ENCODE measurements at places on chromosomes 4 and X.

DNA sequence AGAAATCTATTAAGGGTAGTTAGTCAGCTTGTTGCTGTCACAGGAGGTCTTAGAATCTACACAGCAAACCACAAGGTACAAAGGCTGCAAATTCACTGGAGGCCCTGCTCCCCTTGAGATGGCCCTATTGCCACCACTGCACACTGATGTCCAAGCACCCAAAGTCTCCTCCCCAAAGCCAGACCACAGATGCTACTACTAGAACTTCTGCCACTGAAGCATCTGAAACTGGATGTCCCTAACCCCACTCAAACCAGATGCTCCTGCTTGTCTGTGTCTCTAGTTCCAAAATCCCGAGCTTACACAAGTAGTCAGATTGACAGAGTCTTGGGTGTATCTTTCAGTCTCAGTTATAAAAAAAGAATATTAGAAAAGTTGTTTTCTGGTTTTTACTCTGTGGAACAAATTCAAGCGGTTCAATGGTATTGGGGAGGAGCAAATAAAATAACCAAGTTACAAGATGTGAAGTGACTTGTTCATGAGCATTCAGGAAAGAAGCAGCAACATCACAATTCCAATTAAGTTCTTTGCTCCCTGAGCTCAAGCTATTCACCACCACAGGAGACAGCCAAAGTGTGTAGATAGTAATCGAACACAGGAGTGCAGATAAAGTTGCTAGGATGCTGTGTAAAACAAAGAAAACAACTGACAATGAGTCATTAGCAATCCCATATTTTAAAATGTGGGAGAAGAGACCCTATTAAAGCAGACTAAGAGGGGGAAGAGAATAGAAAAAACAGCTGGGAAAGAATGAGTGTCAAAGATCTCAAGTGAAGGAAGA, 352.3 kb downstream of the PDGFC start:
- DNase-seq, result no peak

DNA sequence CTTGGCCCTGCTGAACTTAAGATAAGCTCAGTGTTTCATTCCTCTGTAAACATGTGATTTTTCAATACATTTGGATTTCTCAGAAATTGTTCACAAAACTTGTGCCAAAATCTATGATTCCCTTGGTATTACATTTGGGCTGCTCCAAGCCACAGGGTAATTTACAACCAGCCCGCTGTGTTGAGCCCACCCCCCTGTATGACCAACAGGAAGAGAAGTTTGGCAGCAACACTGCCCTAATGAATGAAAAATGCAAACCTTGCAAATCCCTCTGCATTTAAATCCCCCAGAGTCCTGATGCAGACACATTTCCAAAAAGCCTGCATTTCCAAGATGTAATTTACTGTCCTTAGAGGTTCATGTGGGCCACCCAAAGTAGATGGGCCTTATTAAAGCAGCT, 34.1 kb upstream of the GAB1 start:
- no peak for DNase-seq

- no peak for DNase-seq
Observed at GRCh38 chr4:8238515-8239053, 31.0 kb upstream of the HTRA3 start.

DNA sequence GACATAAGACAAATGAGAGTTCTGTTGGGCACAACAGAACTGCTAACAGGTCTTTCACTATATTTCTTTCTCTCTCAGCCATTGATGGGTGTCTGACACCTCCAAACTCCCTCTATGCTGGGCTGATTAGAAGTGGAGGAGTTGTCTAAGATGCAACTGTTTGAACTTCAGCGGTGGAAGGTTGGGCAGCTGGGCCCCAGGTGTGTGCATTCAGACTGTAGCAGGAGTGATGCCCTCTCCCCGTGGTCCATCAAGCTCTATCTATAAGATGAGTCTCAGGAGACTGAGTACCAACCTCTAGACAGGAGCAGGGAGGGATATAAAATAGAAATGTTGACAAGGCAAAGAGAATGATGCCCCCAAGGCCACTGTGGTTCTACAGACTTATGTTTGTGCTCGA, 28.2 kb upstream of the CHRNA9 start:
- DNase-seq, result no peak

DNA sequence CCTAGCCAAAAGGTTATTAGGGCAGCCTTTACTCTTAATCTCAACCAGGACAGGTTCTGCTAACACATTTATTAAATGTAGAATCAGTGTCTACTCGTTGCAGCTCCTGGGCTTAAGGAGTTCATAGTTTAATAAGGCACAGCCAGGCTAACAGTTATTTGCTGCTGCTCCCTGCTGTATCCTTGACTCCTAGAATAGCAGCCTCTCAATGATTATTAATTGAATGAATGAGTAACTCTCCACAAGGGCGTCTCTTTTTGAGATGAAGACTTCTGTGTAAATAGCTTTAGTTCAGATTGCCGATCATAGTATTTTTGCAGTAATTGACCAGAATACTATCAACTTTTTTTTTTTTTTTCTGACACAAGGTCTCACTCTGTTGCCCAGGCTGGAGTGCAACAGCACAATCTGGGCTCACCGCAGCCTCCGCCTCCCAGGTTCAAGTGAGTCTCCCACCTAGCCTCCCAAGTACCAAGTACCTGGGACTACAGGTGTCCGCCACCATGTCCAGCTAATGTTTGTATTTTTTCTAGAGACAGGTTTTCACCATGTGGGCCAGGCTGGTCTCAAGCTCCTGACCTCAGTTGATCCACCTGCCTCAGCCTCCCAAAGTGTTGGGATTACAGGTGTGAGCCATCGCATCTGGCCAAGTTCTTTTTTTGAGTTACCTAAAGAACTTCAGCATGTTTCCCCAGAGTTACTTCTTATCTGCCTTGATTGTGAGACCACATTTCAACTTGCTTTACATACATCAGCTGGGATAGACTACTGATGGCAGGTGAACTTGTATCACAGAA, 2.9 kb downstream of the UGDH start:
- no peak for DNase-seq

DNA sequence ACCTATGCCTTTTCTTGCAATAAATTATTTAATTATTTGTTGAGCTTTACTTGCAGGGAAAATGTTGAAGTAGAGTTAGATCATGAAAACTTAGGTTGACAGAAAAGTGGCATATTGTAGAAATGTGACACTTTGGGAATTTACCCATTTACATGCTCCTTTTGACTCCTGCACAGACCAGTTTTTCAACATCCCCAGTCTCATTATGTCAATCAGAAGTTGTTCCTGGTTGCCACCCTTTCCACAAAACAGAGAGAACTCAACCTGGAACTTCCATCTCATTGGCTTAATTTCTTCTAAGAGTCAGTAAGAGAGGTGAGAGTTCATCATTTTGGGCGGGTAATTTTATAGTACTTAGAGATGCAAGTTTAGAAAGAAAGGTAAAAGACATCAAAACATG, 284.6 kb upstream of the ANKRD50 start:
- no peak for DNase-seq

DNA sequence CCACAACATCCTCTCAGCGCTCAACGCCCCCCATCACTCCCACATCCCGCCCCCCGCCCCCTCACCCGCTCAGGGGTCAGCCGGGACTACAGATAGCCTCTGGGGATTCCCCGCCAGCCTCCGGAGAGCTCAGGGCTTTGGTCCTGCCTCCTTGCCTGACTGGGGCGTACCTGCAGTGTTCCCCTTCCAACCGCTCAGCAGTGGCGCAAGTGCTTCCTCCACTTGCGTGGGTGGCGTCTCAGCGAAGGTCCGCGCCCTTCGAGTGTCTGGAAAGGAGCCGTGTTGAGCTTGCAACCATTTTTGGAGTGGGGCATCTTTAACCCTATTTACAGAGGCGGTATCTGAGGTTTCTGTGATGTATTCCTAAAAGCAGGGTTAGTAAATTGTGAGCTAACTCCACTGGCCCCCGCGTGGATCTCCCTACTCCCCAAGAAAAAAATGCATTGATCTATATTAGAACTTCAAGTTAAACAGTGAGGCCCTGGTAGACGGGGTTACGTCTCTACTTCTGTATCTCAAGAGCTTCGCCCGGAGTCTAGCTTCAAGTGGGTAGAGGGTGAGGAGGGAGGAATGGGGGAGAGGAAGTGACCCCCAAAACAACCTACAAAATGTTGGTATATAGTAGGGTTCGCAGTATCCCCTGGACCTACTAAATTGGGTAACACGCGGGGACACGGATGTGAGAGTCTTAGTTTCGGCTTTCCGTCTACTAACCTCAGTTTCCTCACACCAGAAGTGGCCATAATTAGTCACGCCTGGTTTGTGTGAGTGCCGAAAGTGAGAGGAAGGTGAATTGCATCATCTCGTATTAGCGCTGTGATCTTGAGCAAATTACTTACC, 16.1 kb downstream of the NKX3-2 start:
- DNase-seq, result no peak

DNA sequence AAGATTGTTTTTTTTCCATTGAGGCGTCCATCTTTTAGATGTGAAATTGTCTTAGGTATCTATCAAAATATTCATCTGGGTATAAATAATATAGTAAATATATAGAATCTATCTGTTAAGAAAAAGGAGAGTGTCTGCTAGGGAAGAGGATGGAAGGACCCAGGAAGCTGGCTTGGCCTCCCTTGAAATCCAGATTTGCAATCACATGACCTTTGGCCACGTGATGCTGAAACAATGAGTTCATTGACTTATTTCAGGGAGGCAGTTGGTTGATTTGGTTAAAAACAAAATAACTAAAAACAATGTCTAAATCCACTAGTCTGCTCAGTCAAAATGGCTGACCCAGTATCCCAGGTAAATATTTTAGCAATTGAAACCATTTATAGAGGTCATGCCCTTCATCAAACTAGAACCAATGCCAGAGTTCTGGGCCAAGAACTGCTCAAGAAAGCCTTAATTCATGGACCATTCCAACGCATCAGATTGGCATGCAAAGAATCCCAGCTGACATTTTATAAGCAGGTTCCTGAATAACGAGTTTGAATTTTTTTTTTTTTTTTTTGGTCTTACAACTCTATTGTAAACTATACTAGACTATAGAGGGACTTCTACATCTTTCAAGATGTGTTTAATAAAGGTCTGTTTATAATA, 172.7 kb downstream of the MID1 start:
- no peak for DNase-seq

DNA sequence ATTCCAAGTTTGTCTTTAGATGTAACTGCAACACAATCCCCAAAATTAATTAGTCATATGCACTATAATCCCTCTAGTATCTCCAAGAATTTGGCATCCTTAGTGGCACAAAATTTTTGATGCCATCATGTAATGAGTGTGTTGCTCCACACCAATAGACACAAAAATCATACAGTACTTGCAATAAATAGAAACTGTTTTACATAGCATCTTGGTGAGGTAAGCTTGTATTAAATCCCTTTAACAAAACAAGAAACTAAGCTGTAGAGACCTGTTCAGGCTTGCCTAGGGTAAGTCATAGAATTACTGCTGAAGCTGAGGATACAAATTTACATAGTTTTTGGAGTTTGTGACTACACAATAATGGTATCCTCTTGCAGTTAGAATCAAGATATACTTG, 64.5 kb upstream of the PRSS12 start:
- no peak for DNase-seq

- DNase-seq, result no peak
Observed at GRCh38 chrX:15564981-15565579, 35.7 kb downstream of the ACE2 start.

GRCh38 chr4:125515016-125515415, 200.3 kb downstream of the FAT4 start:
- no peak for DNase-seq

DNA sequence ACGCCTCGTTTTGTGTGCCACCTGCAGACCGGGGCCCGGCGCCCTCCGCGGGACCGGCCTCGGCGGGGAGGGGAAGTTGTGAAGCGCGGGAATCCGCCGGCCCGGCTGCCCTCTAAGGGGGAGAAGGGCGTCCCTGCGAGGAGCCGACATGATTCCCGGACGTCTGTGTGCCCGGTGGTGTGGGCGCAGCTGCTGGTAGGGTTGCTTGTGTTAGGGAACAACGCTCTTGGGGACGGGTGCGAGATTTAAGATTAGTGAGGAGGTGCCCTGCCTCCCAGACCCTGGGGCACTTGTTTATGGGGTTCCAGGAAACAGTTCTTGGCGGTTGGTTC, 627 bp downstream of the CDKN2AIP start:
- no peak for DNase-seq

DNA sequence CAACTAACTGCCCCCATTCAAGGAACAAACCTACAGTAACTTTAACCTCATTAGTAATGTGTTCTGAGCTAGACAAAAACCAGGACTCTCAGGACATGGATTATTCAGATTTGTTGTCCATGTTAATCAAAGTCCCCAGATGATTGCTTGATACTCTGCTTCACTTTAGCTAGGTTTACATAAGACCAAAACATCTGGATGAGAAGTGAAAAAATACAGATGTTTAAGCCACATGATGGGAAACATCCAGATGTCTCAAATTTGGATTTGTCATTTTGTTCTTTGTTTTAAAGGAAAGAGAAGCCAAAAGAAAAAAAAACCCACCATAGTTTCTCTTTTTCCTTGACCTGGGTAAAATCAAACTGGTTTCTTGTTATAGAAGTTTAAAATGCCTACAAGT, 48.5 kb upstream of the NRK start:
- DNase-seq, result no peak

DNA sequence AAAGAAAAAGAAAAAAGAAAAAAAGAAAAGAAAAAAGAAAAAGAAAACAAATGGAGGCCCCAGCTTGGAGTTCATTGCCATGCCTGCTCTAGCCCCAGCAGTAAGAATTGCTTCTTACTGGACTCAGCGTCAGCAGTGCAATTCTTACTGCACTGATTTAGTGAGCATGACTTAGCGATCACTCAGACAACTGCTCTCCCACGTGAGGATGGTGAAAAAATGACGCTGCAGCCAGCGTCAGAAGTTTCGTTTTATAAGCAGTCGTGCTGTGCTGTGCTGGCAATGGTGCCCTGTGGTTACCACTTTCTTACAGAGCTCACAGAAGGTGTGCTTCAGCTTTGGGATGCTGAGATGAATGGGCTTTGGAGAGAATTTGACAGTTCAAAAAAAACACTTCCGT, 68.3 kb upstream of the DDX3X start:
- DNase-seq, result peak; percentile 15

DNA sequence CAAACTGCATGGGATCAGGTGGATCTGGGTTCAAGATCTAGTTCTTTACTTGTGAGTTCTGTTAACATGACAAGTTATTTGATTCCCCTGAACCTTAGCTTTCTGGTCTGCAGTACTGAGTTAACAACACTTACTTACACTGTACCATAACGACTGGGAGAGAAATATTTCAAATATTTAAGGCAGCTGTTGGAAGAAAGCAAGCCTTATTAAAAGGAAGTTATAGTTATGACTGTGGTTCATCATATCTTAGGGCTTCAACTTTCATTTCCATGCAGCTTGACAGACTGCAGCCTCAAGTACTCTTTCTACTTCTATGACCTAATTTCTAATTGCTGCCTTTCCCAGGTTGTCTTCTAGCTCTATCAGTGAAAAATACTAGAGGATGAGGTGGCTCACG, 40.0 kb upstream of the PDGFRA start:
- no peak for DNase-seq

- no peak for DNase-seq
Observed at GRCh38 chr4:666822-667544, 7.1 kb downstream of the ATP5ME start.

GRCh38 chrX:76617020-76617419, 189.5 kb downstream of the MAGEE1 start:
- no peak for DNase-seq

- no peak for DNase-seq
Observed at GRCh38 chr4:82515705-82516104, 46.1 kb downstream of the TMEM150C start.

GRCh38 chrX:137749246-137749645, 183.3 kb downstream of the ZIC3 start:
- DNase-seq, result no peak
